NK-92 treated with Interleukin-12 subunit alpha and Interleukin-12 subunit beta, amount 100 ng/mL, for 24 hours (cell line): ENCODE measurements at places on chromosomes 1 and 21.
A peak's percentile ranks its signal among the peaks of the same experiment; 100 is the strongest.

- DNase-seq: peak; percentile 35
Measured at GRCh38 chr1:203167026-203167912, 8.4 kb downstream of the MYBPH start.

- DNase-seq: no peak
Measured at GRCh38 chr1:228810878-228811711, 75.8 kb downstream of the RHOU start.

DNA sequence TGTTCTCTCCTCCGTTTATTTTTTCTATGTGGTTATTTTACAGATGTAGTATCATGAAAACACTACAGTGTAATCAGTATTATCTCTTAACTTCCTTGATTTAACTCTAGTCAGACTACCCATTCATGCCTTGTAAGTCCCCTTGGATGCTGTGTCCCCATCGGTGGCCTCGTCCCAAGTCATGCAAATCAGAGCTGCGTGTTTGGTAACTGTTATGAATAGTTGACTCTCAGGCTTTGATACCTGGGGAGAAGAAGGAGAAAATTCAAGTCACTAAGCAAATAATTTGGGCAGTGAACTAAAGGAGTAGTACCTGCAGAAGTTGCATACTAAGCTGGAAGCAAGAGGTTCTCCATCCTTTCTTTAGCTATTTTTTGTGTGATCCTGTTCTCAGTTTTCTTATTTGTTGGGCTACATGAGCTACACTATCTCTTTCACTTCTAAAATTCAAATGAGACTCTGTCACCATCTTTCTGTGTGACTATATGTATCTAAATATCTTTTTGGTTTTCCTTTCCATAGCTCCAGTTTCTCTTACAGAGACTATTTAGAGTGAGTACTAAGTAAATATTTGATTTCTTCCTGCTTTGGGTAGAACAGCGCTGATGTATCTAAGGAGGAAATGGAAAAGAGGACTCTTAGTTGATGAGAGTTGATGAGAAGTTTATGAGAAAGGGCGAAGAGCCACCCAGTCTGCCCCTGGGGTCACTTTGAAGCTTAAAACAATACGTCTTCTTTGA, 50.9 kb downstream of the VANGL2 start:
- DNase-seq: no peak

DNA sequence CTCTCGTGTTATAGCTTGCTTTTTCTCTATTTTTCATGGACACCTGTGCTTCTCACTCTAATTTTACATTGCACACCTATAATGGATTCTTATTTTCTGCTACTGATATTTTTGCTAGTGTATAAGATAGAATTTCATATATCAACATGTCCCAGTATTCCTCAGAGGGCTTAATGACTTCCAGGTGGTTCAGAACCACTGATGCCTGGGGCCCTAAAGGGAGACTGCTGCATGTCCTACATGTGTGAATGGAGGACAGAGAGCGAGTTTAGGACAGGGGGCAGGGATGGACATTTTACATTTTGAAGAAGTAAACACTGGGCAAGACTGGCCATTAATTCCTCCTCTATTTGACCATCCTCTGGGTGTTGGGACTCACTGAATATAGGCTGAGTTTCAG, 100.6 kb downstream of the DISC1 start:
- DNase-seq: no peak

GRCh38 chr1:20600156-20600555, 11.3 kb downstream of the CDA start:
- no peak for DNase-seq

- no peak for DNase-seq
Measured at GRCh38 chr1:202131956-202132821, 9.5 kb downstream of the GPR37L1 start.

GRCh38 chr1:67228791-67229190, 62.5 kb downstream of the IL23R start:
- no peak for DNase-seq

DNA sequence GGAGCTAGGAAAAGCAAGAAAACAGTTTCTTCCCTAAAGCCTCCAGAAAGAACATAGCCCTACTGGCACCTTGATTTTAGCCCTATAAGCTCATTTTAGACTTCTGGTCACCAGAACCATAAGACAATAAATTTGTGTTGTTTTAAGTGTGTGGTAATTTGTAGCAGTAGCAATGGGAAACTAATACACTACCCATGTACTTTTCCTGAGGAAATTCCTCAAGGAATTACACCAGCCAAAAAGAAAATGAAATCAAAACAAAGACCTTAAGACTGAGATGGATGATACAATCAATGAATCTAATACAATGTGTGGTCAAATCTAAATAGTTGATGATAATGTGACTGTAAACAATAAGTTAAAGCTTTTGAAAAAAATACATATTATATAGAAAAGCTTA, 11.8 kb downstream of the VAMP4 start:
- DNase-seq: no peak
